ENCODE measurements at places on chromosomes 7 and 10.
A peak's percentile ranks its signal among the peaks of the same experiment; 100 is the strongest.

- no peak for ATAC-seq
Measured at GRCh38 chr7:54846273-54846672, 87.3 kb upstream of the SEC61G start.

- peak; percentile 63 for ATAC-seq
Measured at GRCh38 chr10:132446661-132447445, 49.9 kb downstream of the PWWP2B start.

- no peak for ATAC-seq
Measured at GRCh38 chr7:40676221-40676620, 541.4 kb downstream of the SUGCT start.

GRCh38 chr7:85896531-85896930, 709.7 kb upstream of the SEMA3D start:
- no peak for ATAC-seq

DNA sequence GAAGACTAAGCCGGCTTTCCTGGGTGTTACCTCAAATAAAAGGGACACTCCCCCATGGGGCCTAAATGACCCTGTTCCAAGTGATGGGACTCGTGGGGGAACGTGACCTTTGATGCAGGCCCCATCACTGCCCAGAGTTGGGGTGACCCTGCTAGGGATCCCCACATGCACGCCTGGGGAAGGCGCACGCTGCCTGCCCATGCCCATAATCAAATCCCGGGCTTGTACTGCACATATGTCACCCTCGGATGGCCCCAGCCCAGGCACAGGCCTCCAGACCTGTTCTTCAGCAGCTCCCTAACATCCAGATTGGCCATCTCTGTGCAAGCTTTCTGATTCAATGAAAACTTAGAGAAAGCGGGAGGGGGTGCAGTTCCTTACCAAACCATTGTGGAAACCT, 14.7 kb downstream of the EBF3 start:
- ATAC-seq: no peak

DNA sequence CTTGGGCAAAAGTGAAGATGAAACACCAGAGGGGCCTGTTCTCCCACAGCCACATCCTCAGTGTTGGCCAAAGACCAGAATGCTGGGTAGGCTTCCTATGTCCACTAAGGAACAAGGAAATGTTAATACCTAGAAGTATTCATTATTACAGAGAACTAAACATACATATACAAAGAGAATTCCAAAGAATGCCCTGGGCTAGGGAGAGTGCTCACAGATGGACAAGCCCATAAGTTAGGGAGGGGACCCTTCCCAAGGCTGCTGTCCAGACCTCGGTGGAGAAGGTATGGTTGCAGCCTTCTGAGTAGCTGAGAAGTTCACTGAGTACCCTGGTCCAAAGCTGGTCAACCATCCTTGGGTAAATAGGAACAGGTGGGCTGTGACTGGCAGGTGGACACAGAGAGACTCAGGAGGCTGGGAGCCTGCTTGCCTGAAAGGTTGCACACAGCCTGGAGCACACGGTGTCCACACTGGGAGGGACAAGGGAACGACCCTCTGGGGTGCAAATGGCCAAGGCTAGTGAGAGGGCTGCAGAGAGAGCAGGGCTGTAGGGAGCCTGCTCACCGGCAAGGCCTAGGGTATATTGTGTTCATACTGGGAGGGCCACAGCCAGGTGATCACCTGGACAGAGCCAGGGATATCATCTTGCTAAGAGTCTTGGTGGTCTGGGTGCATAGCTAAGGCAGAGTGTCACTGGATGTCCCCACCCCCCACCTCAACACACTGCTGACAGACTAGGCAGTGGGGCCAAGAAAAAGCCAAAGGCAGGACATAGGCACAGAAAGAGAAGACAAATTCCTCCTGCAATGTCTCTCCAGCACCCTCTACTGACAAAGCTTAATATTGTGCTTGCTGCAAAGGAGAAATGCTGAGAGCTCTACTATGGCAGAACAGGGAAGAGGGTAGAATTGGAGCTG, 40.3 kb downstream of the CPVL start:
- ATAC-seq: peak; percentile 94

- ATAC-seq: no peak
Measured at GRCh38 chr7:40455485-40455884, 320.7 kb downstream of the SUGCT start.

DNA sequence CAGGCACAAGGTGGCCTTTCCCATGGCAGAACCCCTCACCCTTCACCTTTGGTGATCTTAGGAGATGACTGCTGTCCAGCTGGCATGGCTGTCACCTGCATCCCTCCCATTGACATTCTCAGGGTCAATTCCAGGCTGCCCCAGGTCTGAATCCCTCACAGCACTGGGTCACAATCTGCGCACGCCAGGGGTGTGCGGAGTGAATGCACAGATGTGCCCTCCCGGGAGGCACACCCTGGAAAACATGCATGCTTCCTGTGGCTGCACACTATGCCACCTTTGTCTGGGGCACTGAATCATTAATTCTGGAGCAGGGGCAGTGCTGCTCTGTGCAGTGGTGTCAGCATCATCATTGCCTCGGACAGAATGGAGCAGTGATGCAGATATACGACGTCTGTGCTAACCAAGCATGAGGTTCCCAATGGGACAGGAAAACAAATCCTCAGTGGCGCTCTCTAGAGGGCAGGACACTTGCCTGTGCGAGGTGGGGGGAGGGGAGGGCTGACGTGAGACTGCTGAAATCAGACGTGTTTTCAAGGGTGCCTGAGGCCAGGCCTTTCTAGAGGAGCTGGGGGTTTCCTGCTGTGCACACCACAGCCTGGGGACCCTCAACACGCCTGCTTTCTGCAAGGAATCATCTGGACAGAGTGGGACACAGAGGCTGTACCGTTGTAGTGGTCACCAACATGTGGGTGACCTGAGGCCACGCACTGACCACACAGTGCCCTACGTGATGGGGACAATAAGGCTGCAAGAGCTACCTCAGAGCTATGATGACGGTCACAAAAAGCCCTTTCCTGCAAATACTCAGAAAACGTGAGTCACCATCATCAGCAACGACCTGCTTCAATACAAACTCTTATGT, 77.9 kb downstream of the HIPK2 start:
- no peak for ATAC-seq

GRCh38 chr10:31188792-31189406, 130.1 kb upstream of the ZEB1 start:
- no peak for ATAC-seq

DNA sequence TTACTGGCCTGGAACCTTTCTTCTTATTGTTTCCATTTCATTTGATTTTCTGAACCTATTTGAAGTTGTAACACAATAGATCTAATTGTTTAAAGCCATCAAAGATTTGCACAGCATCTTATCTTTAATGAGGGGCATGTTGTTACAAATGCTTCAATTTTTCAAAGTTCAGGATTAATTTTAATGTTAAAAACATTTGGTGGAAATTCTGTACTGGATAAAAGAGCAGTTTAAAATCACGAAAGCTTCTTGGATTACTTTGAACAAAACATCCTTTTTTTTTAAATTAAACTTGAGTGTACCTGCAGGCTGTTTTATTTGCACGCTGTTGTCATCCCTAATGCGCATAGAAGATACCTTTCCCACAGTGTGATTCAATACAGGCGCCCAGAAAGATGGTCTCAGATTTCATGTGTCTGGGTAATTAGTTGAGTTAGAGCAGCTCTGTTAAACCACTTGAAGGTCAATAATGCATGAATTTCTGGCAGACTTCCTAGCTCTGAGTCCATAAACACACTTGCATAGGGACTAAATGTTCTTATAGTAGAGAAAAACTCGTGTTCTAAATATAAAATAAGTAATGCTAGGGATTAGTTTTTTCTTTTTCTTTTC, 29.3 kb upstream of the DDX50 start:
- peak; percentile 88 for ATAC-seq

DNA sequence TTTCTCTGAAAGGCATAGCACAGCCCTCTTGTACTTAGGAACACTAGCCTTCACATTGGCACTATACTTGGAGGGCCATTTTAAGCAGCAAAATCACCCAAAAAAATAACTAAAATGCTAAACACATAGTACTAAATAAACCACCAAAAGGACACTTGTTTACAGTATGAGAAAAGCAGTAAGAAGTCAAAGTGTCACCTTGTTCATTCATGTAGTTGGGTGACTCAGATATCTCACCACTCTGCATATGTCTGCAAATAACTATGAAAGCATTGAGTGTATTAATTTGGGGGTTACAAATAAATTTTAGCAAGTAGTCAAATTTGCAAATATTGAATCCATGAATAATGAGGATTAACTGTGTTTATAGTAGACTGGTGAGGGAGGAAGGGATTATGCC, 107.6 kb downstream of the ELAPOR2 start:
- no peak for ATAC-seq

GRCh38 chr7:85150624-85151023, 36.2 kb downstream of the SEMA3D start:
- no peak for ATAC-seq
